ENCODE measurements at places on chromosomes 3 and 15.

- DNase-seq, result no peak
These were observed 29.1 kb downstream of the RUVBL1 start for GRCh38 chr3:128094295-128095151.

- DNase-seq, result no peak
These were observed 29.9 kb upstream of the PRR23C start for GRCh38 chr3:139074565-139075115.

DNA sequence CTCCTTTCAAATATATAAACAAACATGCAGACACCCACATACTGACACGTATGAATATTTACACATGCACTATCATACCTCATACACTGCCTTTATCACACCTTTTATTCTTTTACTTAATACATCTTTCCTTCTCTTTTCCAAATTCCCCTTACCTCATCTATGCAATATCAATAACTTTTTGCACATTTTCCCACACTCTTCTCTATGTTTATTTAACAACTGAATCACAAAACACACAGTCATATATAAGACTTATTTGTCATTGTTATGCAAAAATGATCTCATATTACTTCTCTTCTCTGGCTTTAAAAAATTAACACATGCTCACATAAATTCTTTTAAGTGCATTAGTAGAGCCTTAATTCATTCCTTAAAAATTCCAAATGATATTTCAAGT is 461.4 kb downstream of the DIPK2A start:
- DNase-seq, result no peak

GRCh38 chr3:52403955-52404354 is 40.9 kb downstream of the SEMA3G start:
- no peak for DNase-seq

DNA sequence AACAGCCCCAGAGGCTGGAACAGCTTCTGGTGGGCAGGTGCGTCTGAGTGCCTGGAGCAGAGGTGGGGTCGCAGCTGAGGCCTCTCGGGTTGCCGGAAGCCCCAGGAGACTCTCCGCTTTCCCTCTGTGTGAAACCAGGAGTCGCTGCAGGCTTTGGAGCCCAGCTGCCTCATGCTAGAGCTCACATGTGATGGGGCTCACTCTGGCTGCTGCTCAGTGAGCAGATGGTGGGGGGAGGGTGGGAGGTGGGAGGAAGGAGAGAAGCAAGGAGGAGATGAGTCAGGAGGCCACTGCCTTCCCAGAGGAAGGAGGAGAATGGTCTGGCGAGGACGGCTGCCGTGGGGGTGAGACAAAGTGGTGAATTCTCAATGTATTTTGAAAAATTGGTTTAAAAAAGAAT is 290.1 kb upstream of the CHRNA7 start:
- DNase-seq, result no peak

DNA sequence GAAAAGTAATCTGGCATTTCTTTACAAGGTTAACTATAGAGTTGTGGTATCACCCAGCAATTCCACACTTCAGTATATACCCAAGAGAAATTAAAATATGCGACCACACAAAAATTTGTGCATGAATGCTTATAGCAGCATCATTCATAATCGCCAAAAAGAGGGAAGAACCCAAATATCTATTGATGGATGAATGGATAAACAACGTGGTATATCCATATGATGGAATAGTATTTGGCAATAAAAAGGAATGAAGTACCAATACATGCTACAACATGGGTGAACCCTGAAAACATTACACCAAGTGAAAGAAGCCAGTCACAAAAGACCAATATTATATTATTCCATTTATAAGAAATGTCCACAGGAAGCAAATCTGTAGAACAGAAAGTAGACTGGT is 8.6 kb upstream of the SKOR1 start:
- DNase-seq, result no peak

GRCh38 chr3:138450704-138451424 is 16.4 kb downstream of the ESYT3 start:
- no peak for DNase-seq

- DNase-seq, result no peak
These were observed 26.6 kb downstream of the TMEM45A start for GRCh38 chr3:100518983-100519382.

- DNase-seq, result no peak
These were observed 17.1 kb upstream of the NANOGP8 start for GRCh38 chr15:35102186-35102585.

GRCh38 chr15:57507111-57507510 is 84.6 kb upstream of the MYZAP start:
- DNase-seq, result no peak

DNA sequence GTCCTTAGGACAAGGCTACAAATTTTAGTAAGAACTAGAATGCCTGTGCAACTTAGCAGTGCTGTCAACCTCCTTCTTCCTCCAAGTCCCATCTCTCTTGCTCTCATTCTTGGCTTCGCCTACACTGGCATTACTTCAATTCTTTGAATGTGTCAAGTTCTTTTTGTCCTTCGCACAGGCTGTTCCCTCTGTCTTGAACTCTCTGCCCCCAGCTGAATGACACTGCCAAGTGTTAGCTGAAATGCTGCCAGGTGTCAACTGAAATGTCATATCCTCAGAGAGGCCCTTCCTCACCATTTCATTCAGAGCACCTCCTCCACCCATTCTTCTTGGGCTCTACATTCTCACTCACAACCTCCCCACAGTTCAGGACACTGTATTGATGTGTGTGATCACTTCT is 48.8 kb upstream of the PSMD6 start:
- no peak for DNase-seq

DNA sequence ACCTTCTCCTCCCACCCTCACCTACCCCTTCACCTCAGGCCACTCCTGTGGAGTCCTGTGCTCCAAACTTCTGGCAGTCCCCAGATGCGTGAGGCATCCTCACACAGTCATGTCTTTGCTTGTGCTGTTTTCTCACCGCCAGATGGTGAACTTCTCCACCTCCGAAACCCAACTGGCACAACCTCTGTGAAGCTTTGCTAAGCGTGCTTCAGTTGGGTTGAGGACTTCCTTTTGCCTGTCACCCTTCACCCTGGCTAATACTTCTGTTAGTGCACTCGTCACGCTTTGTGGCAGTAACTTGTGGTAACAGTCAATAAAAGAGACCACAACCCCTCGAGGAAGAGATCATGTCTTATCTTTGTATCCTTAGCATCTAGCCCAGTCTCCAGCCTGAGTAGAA is 42.0 kb upstream of the SKOR1 start:
- DNase-seq, result peak; percentile 42

- DNase-seq, result no peak
These were observed 31.6 kb downstream of the SLC6A1 start for GRCh38 chr3:11024181-11024580.

DNA sequence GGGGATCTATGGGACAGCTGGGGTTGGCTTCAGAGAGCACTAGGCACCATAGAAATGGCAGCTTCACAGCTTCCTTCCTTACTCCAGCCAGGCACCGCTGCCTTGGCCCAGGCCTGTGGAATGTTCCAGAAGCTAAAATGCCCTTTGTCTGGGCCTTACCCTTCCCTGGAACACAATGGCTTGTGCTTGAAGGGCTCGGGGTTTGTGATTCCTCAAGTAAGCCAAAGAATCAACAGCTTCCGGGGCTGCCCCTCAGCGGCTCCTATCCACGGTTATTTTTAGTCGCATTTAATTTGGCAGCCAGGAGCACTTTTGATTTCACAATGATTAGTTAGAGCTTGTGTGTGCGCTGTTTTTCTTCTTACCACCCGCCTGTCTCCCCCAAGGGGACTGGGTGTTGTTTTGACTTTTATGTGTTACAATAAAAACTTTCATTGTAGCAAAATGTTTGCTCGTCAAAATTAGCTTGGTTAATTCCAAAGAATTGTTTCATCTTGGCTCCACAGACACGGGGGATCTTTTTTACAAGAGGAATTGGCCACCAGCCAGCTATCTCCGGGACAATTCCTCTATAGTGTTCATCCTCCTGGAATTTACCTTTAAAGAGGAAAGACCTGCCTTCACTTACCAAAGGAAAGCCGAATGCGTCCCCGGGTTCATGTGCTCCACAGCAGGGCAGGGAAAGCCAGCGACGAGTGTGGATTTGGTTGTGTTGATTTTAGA is 73.8 kb downstream of the TLE3 start:
- DNase-seq, result no peak

- no peak for DNase-seq
These were observed 13.8 kb downstream of the NBEAL2 start for GRCh38 chr3:46993292-46993691.

DNA sequence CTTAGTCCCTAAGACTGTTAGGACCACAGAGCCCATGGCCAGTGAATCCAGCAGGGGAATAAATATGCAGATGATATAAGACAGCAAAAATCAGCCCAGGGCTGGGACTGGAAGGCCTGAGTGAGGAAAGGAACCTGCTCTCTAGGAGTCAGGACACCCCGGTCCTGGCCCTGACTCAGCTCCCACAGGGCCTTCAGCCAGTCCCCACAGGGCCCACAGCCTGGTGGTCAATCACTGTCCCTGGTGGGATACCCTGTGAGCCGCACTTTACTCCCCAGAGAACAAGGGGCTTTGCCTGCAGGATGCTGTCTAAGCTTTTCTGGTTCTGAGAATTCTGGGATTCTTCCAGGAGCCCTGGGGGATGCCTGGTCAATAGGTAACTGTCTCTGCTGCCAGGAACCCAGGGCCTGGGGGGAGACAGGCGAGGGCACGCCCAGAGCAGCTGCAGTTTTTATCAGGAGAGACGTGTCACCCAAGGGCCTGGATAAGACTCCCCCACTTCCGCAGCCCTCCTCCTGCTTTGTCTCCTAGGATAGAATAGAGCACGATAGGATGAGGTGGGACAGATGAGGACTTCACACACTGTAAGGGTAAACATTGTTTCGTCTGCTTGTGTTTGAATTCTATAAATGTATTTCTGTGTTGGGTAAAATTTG is 49.5 kb upstream of the MCF2L2 start:
- no peak for DNase-seq

DNA sequence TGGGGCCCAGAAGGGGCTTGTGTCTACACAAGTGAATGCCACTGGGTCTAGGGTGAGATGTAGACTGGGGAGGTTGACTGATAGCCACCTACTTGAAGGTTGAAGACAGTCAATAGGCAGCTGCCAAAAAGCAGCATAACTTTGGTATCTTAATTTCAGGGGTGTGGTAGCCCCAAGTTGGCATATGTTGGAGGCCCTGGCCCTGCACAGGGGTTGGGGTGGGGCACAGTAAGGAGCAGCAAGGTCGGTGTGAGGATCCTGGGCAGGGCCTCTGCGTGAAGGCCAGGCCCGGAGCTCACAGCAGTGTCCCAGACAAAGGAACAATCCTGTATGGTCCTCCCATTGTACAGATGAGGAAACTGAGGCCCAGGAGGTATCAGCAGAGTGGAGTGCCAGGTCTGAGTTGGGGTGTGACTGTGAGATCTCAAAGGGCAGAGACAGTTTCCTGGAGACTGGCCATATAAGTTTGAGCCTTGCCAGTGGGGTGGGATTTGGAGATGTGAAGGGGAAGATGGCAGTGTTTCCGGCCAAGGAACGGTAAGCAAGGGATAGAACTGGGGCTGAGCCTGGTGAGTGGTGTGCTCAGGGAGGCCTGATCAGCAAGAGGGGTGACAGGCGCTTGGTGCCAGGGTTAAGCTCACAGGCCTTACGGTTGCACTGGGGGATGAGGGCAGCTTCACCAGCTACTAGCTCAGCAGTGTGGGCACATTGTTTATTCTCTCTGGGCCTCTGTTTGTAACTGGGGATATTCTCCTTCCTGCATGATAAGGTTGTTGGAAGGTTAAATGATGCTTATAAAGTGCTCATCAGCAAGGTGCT is 1.7 kb downstream of the KLHL40 start:
- no peak for DNase-seq

DNA sequence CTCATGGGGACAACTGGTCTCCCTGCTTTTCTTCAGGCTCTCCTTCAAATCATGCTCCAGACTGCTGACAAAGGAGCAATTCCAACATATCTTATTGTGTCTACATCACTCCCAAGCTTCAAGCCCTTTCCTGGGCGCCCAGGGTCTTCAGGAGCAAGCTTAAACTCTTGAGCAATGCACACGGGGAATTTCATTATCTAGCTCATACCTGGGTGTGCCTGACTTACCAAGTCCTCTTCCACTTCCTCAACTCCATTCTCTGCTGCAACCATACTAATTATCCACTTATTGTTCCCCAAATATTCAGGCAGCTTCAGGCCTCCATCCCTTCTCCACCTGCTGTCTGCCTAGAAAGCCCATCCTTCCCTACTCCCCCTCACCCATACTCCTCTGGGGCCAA is 50.6 kb downstream of the B3GNT5 start:
- no peak for DNase-seq

DNA sequence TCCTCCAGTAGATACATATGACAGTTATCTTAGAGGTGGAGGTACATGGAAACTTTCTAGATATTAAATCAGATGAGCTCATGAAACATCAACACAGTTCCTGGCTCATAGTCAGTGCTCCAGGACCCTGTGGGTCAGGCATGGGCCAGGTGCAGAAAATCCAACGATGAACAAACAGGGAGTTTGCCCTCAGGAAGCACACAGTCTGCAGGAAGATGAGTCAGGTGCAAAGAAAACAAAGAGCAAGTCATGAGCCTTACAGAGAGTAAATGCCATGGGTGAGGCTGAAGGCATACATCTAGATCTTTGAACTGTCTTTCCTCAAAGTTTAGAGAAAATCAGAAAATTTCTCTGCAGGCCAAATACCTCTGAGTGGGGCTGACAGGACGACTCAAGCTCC is 184.2 kb upstream of the TPM1 start:
- DNase-seq, result no peak

GRCh38 chr3:108757404-108757982 is at the start of gene RETNLB:
RETNLB (minus strand) TSS chr3:108757410; CDS start chr3:108757185, 225 bp downstream.
- DNase-seq, result no peak

GRCh38 chr3:99970198-99970597 is 144.1 kb downstream of the FILIP1L start:
- no peak for DNase-seq

DNA sequence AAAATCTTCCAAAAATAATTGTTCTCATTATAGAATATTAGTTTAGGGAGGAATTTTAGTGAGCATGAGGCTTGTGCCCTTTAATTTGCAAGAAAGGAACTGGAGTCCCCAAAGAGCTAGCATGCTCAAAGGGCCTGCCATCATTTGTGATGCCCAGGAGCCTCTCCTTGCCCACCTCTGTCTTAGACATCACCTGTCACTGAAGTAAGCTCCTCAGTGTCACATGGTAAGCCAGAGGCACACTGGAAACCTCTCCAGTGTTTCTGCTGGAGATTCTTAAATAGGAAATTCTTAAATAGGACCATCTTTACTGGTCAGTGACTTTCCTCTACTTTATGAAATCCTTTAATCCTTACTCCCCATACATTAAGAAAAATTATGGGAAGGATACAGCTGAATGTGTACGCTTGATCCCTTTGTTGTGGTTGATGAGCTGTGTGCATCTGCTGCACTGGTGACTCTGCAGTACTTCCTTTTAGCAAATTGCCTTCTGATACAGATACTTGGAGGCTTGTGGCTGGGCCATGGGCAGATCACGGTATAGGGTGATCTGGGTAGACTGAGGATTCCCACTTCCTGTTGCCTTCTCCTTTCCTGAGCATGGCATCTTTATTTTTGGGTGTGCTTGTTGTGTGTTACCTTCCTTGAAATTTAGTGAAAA is 197.4 kb downstream of the KLHL25 start:
- DNase-seq, result peak; percentile 30
